Spleen (tissue), 13 donors: ENCODE measurements at places on chromosomes 3 and 15. TPM values are rescaled to one million over a fixed set of nuclear protein-coding genes. Genes with fewer than 3 reads are reported as not detected.

DNA sequence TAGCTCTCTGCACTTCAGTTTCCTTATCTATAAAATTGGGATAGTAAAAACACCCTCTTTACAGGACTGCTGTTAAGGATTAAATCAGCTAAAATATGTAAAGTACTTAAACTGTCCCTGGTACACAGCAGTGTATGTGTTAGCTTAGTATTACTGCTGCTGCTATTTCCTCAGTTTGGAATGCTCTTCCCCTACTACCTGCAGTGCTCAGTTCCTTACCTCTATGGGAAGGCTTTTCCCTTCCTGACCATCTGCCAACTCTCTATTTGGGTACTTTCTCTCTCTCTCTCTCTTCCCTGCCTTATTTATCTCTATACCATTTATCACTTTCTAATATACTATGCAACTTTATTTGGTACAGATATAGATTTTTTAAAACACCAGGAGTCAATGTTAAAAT is 26.5 kb downstream of the KPNA4 start:
- no peak overlapping the region for H3K4me3 ChIP-seq
- H3K36me3 ChIP-seq = no peaks in the 10 kb centered on the region
- no peak overlapping the region for H3K27ac ChIP-seq
- DNase-seq = no peak
- peaks cover 64% of the 10 kb centered on the region for H3K4me1 ChIP-seq
- no peaks in the 10 kb centered on the region for H3K27me3 ChIP-seq

GRCh38 chr3:1696669-1697275 is 401.9 kb upstream of the CNTN4 start:
- no peak for DNase-seq
- H3K27me3 ChIP-seq = no peaks in the 10 kb centered on the region
- H3K4me3 ChIP-seq = no peak overlapping the region
- H3K4me1 ChIP-seq = no peaks in the 10 kb centered on the region
- no peak overlapping the region for H3K27ac ChIP-seq

GRCh38 chr15:72173864-72174550 is 23.6 kb downstream of the GRAMD2A start:
- no peak overlapping the region for H3K4me3 ChIP-seq
- H3K36me3 ChIP-seq = no peaks in the 10 kb centered on the region
- peak; percentile 54 for DNase-seq
- no peaks in the 10 kb centered on the region for H3K4me1 ChIP-seq

- H3K27ac ChIP-seq = no peak overlapping the region
- no peaks in the 10 kb centered on the region for H3K4me1 ChIP-seq
- H3K27me3 ChIP-seq = no peaks in the 10 kb centered on the region
These were observed 150.3 kb upstream of the NR2F2 start for GRCh38 chr15:96180087-96180748.

GRCh38 chr15:77804210-77804609 is 171.5 kb upstream of the LINGO1 start:
- H3K27me3 ChIP-seq = no peaks in the 10 kb centered on the region
- H3K36me3 ChIP-seq = no peaks in the 10 kb centered on the region
- no peak overlapping the region for H3K4me3 ChIP-seq
- no peak overlapping the region for H3K27ac ChIP-seq
- DNase-seq = no peak

GRCh38 chr3:185831195-185831594 is 6.4 kb upstream of the IGF2BP2 start:
- H3K27me3 ChIP-seq = peaks cover under 1% of the 10 kb centered on the region
- H3K36me3 ChIP-seq = no peaks in the 10 kb centered on the region
- H3K27ac ChIP-seq = no peak overlapping the region
- no peaks in the 10 kb centered on the region for H3K4me1 ChIP-seq
- no peak for DNase-seq

GRCh38 chr15:89665449-89666181 is 10.3 kb upstream of the KIF7 start:
- no peaks in the 10 kb centered on the region for H3K4me1 ChIP-seq
- DNase-seq = peak; percentile 84
- H3K27ac ChIP-seq = peak overlapping the region; percentile 61
- peaks cover 11% of the 10 kb centered on the region for H3K27me3 ChIP-seq
- H3K4me3 ChIP-seq = peak overlapping the region; percentile 43
- no peaks in the 10 kb centered on the region for H3K36me3 ChIP-seq

DNA sequence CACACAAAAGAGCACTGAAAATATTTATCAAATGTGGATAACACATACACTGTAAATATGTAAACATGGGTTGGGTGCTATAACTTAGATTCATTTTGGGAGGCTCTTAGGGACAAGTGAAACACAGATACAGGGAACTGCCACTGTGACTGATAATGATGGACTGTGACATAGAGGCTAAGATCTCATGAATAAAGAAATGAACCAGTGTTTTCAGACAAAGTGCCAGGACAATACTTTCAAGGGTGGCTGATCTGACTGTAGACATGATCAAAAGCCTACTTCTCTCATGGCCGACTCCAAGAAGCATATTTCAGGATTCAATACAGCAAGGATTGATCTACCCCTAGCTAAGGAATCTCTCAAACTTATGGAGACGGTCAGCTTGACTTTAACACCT is 353.8 kb downstream of the FGF12 start:
- no peaks in the 10 kb centered on the region for H3K27me3 ChIP-seq
- H3K36me3 ChIP-seq = no peaks in the 10 kb centered on the region
- no peak overlapping the region for H3K4me3 ChIP-seq
- H3K4me1 ChIP-seq = no peaks in the 10 kb centered on the region
- no peak for DNase-seq

DNA sequence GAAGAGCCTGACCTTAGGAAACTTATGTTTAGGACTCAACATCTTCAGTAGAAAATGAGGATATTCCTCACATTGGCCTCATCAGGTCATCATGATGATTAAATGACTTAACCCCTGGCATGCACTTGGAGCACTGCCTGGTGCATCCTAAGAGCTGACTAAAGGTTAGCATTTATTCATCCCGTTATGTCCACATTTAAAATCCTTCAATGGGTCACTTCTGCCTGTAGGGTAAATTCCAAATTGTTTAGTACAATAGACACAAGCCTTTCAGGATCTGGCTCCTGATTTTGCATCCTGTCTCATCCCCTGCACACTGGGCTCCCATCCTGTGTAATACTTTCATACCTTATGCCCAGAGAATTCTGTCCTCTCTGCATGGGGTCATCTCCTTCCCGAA is 195.2 kb upstream of the MCTP2 start:
- H3K27ac ChIP-seq = no peak overlapping the region
- H3K27me3 ChIP-seq = no peaks in the 10 kb centered on the region
- DNase-seq = no peak
- no peaks in the 10 kb centered on the region for H3K4me1 ChIP-seq

DNA sequence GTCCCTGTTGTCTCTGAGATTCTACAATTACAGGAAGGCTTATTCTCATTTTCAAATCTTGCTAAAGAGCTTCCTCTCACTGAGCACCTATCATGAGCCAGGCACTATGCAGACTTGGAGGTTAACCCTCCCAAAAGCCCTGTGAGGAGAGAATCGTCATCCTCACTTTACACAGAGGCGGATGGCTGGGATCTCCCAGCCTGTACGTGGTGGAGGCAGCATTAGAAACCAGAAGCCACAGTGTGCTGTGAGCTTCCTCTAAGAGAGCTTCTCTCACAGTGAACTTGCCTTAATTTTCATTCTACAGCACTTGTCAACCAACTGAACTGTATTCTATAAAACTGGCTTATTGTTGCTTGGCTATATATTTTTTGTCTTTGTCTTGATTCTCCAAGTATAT is 6.1 kb upstream of the DGKG start:
- no peaks in the 10 kb centered on the region for H3K27me3 ChIP-seq
- no peaks in the 10 kb centered on the region for H3K36me3 ChIP-seq
- DNase-seq = no peak
- no peaks in the 10 kb centered on the region for H3K4me1 ChIP-seq
- H3K4me3 ChIP-seq = no peak overlapping the region

- no peak overlapping the region for H3K4me3 ChIP-seq
- no peaks in the 10 kb centered on the region for H3K4me1 ChIP-seq
- no peak overlapping the region for H3K27ac ChIP-seq
- DNase-seq = no peak
These were observed 37.8 kb upstream of the RORA start for GRCh38 chr15:61266921-61267320.

DNA sequence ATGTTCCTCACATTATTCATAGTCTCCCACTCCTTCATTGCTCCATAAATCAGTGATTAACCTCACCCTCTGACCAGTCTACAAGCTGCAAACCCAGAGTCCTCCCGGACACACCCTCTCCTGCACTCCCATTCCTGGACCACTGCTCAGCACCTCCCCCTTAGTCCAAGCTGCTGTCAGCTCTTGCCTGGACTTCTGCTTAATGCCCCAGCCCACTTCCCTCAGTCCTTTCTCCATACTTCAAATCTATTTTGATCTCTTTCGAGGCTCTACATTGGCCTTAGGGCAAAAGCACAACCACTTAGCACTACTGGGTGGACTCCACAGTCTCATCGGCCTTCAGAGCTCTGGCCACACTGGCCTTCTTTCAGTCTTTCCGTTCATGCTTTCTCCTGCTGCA is 79.4 kb upstream of the FAM98B start:
- no peaks in the 10 kb centered on the region for H3K36me3 ChIP-seq
- no peak overlapping the region for H3K27ac ChIP-seq
- H3K27me3 ChIP-seq = peaks cover 11% of the 10 kb centered on the region
- DNase-seq = no peak

DNA sequence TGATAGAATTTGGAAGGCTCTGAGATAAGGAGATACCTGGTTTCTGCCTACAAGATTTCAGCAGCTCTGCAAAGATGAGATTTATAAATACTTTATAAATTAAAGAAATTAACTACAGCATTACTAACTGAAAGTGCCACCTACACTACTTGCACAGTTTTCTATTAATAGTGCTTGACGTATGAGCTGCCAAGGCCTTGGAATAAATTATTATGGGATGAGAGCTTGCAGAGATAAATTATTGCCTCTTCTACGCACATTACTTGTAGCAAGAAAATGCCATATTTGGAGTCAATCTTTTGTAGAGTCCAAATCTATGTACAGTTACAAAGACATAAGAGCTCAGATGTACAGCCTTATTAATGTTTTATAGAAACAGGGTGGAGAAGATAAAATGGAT is 89.1 kb downstream of the BCHE start:
- H3K4me3 ChIP-seq = no peak overlapping the region
- H3K27me3 ChIP-seq = no peaks in the 10 kb centered on the region
- no peaks in the 10 kb centered on the region for H3K36me3 ChIP-seq
- H3K4me1 ChIP-seq = no peaks in the 10 kb centered on the region
- no peak for DNase-seq
- no peak overlapping the region for H3K27ac ChIP-seq

DNA sequence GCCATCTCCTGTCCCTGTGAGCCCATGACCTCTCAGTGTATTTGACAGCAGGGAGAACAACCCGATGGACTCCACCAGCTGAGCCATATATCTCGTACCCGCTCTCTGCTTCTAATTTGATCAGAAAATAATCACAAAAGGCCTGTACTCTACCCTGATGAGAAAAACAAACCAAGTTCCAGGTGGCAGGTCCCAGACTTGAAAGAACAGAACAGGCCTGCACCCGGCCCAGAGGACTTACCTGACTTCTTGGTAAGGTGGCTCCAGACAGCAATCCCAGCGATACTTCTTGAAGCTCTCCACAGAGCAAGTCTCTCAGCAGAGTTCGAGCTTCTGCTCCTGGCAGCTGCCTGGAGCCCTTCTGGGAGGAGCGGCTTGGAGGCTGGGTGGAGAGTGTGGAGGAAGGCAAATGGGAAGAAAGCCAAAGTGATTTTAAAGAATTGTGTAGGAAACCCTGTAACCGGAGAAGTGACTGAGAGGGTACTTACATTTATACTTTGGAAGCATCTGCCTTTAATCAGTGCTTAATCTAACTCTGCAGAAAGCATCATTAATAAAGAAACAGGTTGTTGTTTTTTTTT is 91.6 kb downstream of the SCN11A start:
- H3K4me3 ChIP-seq = no peak overlapping the region
- H3K27me3 ChIP-seq = no peaks in the 10 kb centered on the region
- H3K36me3 ChIP-seq = no peaks in the 10 kb centered on the region
- H3K4me1 ChIP-seq = no peaks in the 10 kb centered on the region

- DNase-seq = no peak
- peak overlapping the region; percentile 63 for H3K27ac ChIP-seq
- no peaks in the 10 kb centered on the region for H3K36me3 ChIP-seq
These were observed 45.4 kb downstream of the BTD start for GRCh38 chr3:15646851-15647511.

GRCh38 chr3:169965562-169966427 is 812 bp upstream of the SEC62 start:
- peak overlapping the region; percentile 98 for H3K27ac ChIP-seq
- H3K27me3 ChIP-seq = no peaks in the 10 kb centered on the region
- peaks cover 33% of the 10 kb centered on the region for H3K4me1 ChIP-seq
- H3K4me3 ChIP-seq = peak overlapping the region; percentile 76

DNA sequence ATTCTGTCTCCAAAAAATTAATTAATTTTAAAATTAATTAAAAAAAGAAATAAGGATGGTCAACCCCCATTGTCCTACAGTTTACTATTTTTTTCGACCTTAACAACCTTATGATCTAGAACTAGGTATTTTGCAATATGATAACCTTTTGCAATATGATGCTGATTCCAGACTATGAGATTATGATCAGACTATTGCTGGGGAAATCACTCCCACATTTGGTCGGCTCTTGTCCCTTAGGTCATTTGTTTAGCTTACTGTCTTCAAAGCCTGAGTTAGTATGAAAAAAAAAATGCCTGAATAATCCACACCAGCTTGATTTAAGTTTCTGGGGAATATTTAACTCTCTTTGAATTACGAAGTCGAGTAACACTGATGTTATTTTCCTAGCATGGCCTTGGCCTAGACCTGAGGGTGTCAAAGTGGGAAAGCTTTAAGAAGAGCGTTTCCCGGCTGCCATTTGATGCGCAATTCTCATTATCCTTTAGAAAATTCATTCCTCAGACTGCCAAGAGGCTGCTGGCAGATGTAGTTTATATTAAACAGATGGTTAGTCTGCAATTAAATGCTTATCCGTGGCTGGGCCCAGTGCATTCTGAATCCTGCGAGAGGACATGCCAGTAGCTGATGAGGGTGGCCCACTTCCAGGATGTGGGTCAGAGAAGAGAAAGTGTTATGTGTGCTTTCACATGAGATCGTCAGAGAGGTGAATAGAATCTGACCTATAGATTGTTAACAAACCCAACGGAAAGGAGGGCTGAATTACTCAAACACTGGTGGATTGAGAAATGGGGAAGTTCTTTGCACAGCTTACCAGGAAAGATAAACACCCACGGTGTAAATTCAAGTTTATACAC is 496.0 kb upstream of the THBS1 start:
- H3K27me3 ChIP-seq = no peaks in the 10 kb centered on the region
- no peak for DNase-seq
- no peaks in the 10 kb centered on the region for H3K4me1 ChIP-seq
- H3K27ac ChIP-seq = no peak overlapping the region
- H3K36me3 ChIP-seq = no peaks in the 10 kb centered on the region
- H3K4me3 ChIP-seq = no peak overlapping the region

GRCh38 chr15:89359471-89360293 is 25.1 kb upstream of the POLG start:
- peak; percentile 64 for DNase-seq
- H3K27me3 ChIP-seq = peaks cover 93% of the 10 kb centered on the region
- H3K4me1 ChIP-seq = peaks cover 13% of the 10 kb centered on the region
- H3K27ac ChIP-seq = no peak overlapping the region
- H3K4me3 ChIP-seq = peak overlapping the region; percentile 56
- no peaks in the 10 kb centered on the region for H3K36me3 ChIP-seq

The EIF4E3 gene
- total RNA-seq = 37.1 TPM

The CYP11A1 gene
- total RNA-seq = 4.9 TPM

The MUC20 gene
- 7.7 TPM for total RNA-seq

The IGDCC3 gene
- not detected for total RNA-seq
